ENCODE measurements at places on chromosomes 3 and 15. TPM values are rescaled to one million over a fixed set of nuclear protein-coding genes. Genes with fewer than 3 reads are reported as not detected.

SLC15A2 gene
- total RNA-seq, result 0.96 TPM

CCR4 gene
- total RNA-seq, result not detected

COMMD2 gene
- 35.5 TPM for total RNA-seq

SKOR1 gene
- total RNA-seq, result 0.81 TPM

MESP2 gene
- 0.20 TPM for total RNA-seq

GPR149 gene
- not detected for total RNA-seq

DNA sequence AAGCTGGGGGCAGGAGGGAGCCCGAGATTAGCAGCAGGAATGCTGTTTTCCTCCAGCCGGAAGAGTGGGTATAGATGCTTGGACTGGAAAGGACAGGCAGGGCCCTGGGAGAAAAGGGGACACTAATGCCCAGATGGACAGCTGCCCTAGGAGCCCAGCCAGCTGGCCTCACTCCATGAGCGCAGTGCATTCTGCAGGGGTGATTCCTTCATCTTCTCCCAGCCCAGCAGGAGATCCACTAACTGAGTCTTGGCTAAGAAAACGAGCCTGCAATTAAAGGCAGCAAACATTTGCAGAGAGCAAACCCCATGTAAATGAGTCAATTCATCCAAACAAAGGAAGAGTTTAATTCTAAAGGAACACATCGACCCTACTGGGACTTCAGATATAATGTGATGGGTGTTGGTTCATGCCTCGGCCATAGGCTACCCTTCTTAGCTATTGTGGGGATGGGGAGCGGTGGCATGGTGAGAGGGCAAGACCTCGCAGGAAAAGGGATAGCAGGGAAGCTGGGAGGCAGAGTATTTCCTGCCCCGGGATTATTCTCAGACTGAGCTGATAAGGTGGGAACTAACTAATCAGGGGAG, 13.3 kb upstream of the MINAR1 start:
- no peaks in the 10 kb centered on the region for H3K4me1 ChIP-seq
- no peak overlapping the region for H3K4me3 ChIP-seq
- no peak overlapping the region for H3K27ac ChIP-seq
- DNase-seq, result no peak
- no peaks in the 10 kb centered on the region for H3K27me3 ChIP-seq

- no peak for DNase-seq
- H3K4me3 ChIP-seq, result no peak overlapping the region
- no peaks in the 10 kb centered on the region for H3K27me3 ChIP-seq
- no peak overlapping the region for H3K27ac ChIP-seq
- H3K4me1 ChIP-seq, result peaks cover 8% of the 10 kb centered on the region
Measured at GRCh38 chr3:44464509-44464908, 13.0 kb downstream of the ZNF445 start.

GRCh38 chr3:194775266-194775665, 89.6 kb downstream of the FAM43A start:
- no peak overlapping the region for H3K27ac ChIP-seq
- no peak overlapping the region for H3K4me3 ChIP-seq
- DNase-seq, result no peak
- H3K4me1 ChIP-seq, result no peaks in the 10 kb centered on the region

- H3K27me3 ChIP-seq, result no peaks in the 10 kb centered on the region
- no peak for DNase-seq
- H3K4me1 ChIP-seq, result no peaks in the 10 kb centered on the region
- no peaks in the 10 kb centered on the region for H3K36me3 ChIP-seq
Measured at GRCh38 chr15:53611145-53611920, 148.1 kb downstream of the WDR72 start.

GRCh38 chr3:171895291-171895690, 52.1 kb downstream of the TMEM212 start:
- H3K4me1 ChIP-seq, result no peaks in the 10 kb centered on the region
- H3K36me3 ChIP-seq, result no peaks in the 10 kb centered on the region
- no peak overlapping the region for H3K4me3 ChIP-seq
- peaks cover 7% of the 10 kb centered on the region for H3K27me3 ChIP-seq

GRCh38 chr15:78224023-78224411, 10.3 kb downstream of the ACSBG1 start:
- no peak overlapping the region for H3K27ac ChIP-seq
- no peak overlapping the region for H3K4me3 ChIP-seq
- H3K27me3 ChIP-seq, result no peaks in the 10 kb centered on the region
- no peaks in the 10 kb centered on the region for H3K4me1 ChIP-seq
- no peaks in the 10 kb centered on the region for H3K36me3 ChIP-seq
- DNase-seq, result no peak

DNA sequence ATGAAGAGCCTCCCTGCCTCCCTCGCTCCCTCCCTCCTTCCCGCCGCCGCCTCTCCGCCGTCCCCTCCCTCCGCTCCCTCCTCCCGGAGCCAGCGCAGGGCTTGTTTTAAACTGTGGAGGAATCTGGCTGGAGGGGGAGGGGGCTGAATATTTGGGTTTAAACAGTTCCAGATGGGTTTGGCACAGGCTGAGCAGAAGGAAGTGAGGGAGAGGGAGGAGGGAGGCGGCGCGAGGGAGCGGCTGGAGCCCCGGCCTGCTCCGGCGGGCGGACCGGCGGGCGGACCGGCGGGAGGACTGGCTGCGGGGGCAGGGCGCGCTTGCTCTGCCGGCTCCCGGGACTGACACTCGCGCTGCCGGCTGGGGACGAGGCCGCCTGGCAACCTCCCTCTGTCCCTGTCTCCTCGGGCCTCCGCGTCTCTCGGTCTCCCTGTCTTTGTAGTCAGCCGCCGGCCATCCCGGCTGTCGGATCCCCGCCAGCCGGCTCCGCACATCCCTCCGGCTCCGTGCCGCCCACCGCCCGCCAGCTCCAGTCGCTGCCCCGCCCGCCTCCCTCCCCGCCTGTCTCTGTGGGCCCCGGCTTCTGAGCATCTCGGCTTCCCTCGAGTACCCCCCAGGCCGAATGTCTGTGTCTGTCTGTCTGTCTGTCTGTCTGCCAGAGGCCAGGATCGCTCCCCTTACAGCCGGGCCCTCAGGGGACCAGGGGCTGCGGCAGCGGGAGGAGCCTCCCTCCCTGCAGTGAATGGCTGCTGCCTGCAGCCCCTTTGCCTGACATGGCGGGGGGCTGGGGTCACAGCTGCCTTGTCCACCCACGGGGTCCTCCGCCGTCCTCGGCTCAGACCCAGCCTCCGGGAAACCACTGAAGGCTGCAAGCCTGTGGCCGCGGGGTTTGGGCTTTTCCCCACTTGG, 7.6 kb downstream of the EPHB3 start:
- H3K36me3 ChIP-seq, result no peaks in the 10 kb centered on the region
- H3K4me3 ChIP-seq, result peak overlapping the region; percentile 63
- H3K4me1 ChIP-seq, result peaks cover 54% of the 10 kb centered on the region
- H3K27ac ChIP-seq, result no peak overlapping the region

- H3K27ac ChIP-seq, result no peak overlapping the region
- peak; percentile 32 for DNase-seq
- no peaks in the 10 kb centered on the region for H3K27me3 ChIP-seq
- no peak overlapping the region for H3K4me3 ChIP-seq
Measured at GRCh38 chr15:55799291-55800212, 56.6 kb upstream of the PRTG start.

- H3K4me3 ChIP-seq, result peak overlapping the region; percentile 12
- DNase-seq, result peak; percentile 40
- H3K36me3 ChIP-seq, result no peaks in the 10 kb centered on the region
- H3K27ac ChIP-seq, result peak overlapping the region; percentile 18
- no peaks in the 10 kb centered on the region for H3K27me3 ChIP-seq
Measured at GRCh38 chr15:98873441-98874218, 134.0 kb downstream of the PGPEP1L start.

DNA sequence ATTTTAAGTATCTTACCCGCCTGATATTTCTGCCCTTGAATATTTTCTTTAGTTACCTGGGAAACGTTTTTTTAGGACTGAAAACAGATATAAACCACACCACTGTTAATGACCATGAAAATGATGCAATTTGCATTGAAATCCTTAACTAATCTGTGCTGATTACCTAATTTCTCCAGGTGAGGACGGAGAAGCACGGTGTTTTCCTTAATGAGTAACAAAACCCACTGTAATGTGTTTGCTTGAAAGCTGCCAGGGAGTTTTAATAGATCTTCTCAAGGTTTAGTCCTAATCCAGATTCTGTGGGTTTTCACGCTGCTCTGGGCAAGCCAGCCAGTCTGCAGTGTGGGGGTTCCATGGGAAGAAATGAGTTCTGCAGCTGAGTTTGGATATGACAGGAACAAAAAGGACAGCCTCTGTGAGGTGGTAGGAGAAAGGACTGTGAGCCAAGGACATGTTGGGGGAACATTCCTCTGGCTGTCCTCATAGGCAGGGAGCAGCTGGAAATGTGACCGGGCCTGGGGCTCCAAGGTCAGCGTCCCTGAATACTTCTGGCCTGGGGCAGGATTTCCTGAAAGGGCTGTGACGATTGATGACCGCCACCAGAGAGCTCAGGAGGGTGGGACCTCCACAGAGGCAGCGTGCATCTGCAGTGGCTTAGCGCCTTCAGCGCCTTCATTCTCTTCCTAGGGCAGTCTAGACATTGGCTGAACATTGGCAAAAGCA, 18.6 kb downstream of the THSD4 start:
- H3K27me3 ChIP-seq, result no peaks in the 10 kb centered on the region
- no peak overlapping the region for H3K27ac ChIP-seq
- no peak overlapping the region for H3K4me3 ChIP-seq

DNA sequence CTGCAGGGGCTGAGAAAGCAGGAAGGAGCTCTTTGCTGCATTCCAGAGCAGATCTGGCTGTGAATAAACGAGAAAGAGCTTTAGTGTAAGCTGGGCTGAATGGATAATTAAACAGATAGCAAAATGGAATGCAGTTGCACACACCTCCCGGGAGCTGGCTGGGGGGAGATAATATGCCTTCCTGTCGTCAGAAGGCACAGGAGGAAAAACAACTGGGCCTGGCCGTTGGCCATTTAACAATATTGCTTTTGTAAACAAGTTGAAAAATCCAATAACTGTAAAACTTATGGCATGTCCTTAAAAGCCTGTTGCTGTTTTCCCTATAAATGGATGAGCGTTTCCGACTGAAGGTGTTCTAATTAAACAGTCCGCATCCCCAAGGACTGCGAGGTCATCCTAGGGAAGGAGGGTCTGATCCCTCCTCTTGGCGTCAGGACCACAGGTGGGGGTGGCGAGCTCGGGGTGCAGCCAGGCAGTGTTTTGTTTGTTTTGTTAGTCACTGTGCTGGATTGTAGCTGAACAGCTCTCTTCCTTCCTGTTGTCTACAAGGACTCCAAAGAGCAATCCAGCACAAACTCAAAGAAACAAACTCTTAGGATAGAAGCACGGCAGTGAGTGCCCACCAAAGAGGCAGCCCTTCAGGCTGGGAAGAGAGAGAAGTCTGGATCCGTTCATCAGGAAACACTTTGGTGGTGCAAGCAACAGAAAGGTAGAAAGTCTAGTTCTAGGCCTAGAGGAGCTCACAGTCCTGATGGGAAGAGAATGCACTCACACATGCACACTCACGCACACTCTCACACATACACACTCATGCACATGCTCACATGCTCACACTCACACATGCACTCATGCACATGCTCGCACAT, 133.4 kb upstream of the SMAD3 start:
- H3K36me3 ChIP-seq, result no peaks in the 10 kb centered on the region
- no peaks in the 10 kb centered on the region for H3K27me3 ChIP-seq
- peak overlapping the region; percentile 88 for H3K27ac ChIP-seq
- H3K4me1 ChIP-seq, result peaks cover 36% of the 10 kb centered on the region
- H3K4me3 ChIP-seq, result peak overlapping the region; percentile 6

GRCh38 chr15:48177383-48177765, 721 bp downstream of the MYEF2 start:
- H3K4me3 ChIP-seq, result no peak overlapping the region
- DNase-seq, result no peak
- no peak overlapping the region for H3K27ac ChIP-seq
- H3K36me3 ChIP-seq, result no peaks in the 10 kb centered on the region
- H3K27me3 ChIP-seq, result no peaks in the 10 kb centered on the region
- H3K4me1 ChIP-seq, result no peaks in the 10 kb centered on the region

GRCh38 chr3:187980861-187981260, 173.1 kb upstream of the LPP start:
- no peaks in the 10 kb centered on the region for H3K36me3 ChIP-seq
- H3K4me1 ChIP-seq, result peaks cover 11% of the 10 kb centered on the region
- H3K4me3 ChIP-seq, result no peak overlapping the region
- no peak for DNase-seq
- no peak overlapping the region for H3K27ac ChIP-seq

DNA sequence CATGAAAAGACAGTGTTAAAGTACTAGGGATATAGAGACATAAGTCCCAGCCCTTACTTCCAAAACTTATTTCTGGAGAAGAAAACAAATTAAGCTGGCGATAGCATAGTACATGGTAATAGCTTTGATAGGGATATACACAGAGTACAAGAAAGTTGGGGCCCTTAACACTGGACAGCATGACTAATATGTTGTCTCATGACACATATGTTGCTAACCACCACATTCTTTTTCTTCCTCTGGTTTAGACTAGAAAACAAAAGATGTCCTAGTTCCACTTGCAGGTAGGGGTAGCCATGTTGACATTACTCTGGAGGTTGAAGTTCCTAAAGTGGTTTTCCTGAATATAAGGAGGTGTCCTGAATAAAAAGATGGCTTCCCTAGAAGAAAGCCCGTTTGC, 75.3 kb downstream of the RFX7 start:
- peaks cover 10% of the 10 kb centered on the region for H3K4me1 ChIP-seq
- no peaks in the 10 kb centered on the region for H3K27me3 ChIP-seq
- no peak overlapping the region for H3K27ac ChIP-seq

DNA sequence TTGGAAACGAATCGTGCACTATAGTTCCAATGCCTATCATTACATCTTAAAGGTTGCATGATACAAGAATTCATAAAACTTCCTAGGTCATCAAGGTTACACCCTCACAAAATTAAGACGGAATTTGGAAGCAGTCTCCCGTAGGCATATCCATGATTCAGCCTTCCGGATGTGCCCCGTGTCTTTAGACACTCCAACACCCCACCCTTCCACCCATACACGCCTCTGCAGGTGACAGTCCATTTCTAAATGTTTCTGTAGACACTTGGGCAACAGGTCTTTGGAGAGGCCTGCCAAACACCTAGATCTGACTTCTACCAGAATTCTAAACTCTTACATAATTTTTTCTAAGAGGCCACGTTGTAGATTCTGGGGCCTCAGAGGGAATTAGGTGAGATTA, 49.8 kb downstream of the LDHAL6B start:
- H3K27me3 ChIP-seq, result no peaks in the 10 kb centered on the region
- H3K4me1 ChIP-seq, result peaks cover 21% of the 10 kb centered on the region
- H3K36me3 ChIP-seq, result 0 out of 2 replicates have a peak, but pooled peaks cover 10% of the 10 kb centered on the region
- DNase-seq, result no peak

GRCh38 chr3:191303596-191303995, 25.6 kb upstream of the CCDC50 start:
- no peaks in the 10 kb centered on the region for H3K27me3 ChIP-seq
- no peak for DNase-seq
- no peaks in the 10 kb centered on the region for H3K36me3 ChIP-seq

GRCh38 chr3:102030661-102031060, 181.3 kb downstream of the NFKBIZ start:
- no peak overlapping the region for H3K4me3 ChIP-seq
- no peak overlapping the region for H3K27ac ChIP-seq
- no peaks in the 10 kb centered on the region for H3K36me3 ChIP-seq
- no peaks in the 10 kb centered on the region for H3K27me3 ChIP-seq

- no peak overlapping the region for H3K27ac ChIP-seq
- DNase-seq, result no peak
- no peak overlapping the region for H3K4me3 ChIP-seq
- peaks cover 5% of the 10 kb centered on the region for H3K4me1 ChIP-seq
- H3K27me3 ChIP-seq, result no peaks in the 10 kb centered on the region
Measured at GRCh38 chr3:56612146-56612545, 55.2 kb downstream of the CCDC66 start.

GRCh38 chr3:100317912-100318311, 16.6 kb upstream of the NIT2 start:
- no peaks in the 10 kb centered on the region for H3K36me3 ChIP-seq
- DNase-seq, result no peak
- H3K27ac ChIP-seq, result no peak overlapping the region
- no peaks in the 10 kb centered on the region for H3K27me3 ChIP-seq
- H3K4me1 ChIP-seq, result 0 out of 2 replicates have a peak, but pooled peaks cover 3% of the 10 kb centered on the region
- no peak overlapping the region for H3K4me3 ChIP-seq

Data from HCT116 (cell line).